Stimulated activated naive CD8-positive, alpha-beta T cell treated with anti-CD3 and anti-CD28 coated beads, Interleukin-15, amount 100 ng/mL, for 72 hours (primary cell): ENCODE measurements at places on chromosomes 12 and 14.

- no peak for DNase-seq
These were observed 350.0 kb downstream of the GALC start for GRCh38 chr14:87643005-87643404.

DNA sequence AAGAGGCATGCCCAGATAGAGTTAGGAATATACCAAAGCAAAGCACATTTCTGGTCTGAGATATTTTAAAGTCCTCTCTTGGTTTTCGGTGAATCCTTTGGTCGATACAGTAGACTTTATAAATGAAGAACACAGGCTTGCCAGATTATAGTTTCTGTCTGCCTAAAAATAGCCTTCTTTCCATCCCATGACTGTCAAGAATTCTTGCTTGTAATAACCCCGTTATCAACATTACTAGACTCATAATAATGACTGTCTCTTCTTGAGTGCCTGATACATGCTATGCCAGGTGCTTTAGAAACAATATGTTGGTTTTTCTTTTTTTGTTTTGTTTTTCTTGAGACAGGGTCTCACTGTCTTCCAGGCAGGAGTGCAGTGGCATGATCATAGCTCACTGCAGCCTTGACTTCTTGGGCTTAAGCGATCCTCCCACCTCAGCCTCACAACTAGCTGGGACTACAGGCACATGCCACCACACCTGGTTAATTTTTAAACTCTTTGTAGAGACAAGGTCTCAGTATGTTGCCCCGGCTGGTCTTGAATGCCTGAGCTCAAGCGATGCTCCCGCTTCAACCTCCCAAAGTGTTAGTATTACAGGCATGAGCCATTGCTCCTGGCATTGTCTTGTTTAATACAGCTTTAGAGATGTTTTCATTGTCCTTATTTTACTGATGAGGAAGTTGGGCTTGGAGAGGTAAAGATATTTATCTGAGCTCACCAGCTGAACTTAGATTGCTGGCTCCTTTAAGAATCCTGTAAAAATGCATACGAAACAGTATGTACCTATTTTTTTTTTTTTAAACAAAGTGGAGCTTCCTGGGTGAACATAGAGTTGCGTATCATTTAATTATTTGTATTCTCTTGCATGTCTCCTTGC, 30.4 kb downstream of the CHST11 start:
- no peak for DNase-seq

- DNase-seq: no peak
These were observed 40.7 kb downstream of the GPR135 start for GRCh38 chr14:59424341-59425071.

DNA sequence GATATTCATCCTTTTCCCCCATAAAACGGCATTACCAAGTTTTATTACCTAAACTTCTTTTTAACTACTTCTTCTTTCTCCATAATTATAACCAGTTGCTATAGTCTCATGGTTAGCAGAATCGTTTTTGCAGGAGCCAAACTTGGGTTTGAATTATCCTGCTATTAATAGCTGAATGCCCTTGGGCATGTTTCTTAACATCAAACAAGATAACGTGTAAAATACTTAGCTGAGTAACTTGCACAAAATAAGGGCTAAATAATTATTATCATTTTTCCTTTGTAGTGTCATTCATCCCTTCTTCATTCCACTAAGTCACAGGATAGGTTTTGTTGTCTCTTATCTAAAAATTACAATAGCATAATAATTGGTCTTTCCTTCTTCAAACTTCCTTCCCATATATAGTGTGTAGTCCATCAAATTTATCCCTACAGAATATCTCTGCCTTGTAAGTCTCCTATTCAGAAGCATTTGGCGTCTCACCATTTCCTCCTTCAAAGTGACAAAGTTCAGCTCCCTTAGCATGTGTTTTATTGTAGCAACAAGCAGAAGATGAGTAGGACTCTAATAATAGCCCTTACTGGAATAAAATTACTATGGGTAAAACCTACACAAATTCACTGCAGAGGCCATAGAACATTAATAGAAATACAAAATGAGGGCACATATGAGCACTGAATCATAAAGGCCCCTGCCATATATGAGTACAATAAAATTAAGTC, 63.8 kb downstream of the FAR2 start:
- DNase-seq: no peak

- no peak for DNase-seq
These were observed 22.5 kb upstream of the PTGDR start for GRCh38 chr14:52244997-52245396.
